RCC 7860 (cell line): ENCODE measurements at places on chromosomes 12 and 14.

- DNase-seq = no peak
These were observed 114.3 kb downstream of the KSR2 start for GRCh38 chr12:117854339-117855012.

DNA sequence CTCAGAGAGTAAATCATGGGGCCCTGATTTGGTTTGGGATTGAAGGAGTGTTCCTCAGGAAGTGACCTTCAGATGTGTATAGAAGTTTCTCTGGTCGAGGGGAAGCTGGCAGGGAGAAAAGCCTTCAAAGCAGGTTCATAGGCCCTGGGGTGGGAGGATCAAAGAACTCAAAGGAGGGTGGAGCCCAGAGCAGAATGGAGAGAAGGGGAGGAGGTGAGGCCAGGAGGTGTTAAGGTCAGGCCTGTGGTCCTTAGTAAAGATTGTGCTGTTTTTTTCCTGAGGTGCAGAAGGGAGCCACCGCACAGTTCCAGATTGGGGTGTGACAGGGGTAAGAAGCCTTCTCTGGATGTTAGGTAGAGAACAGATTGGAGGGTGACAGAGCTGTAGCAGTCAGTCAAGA is 9.7 kb upstream of the CFAP251 start:
- DNase-seq = no peak

DNA sequence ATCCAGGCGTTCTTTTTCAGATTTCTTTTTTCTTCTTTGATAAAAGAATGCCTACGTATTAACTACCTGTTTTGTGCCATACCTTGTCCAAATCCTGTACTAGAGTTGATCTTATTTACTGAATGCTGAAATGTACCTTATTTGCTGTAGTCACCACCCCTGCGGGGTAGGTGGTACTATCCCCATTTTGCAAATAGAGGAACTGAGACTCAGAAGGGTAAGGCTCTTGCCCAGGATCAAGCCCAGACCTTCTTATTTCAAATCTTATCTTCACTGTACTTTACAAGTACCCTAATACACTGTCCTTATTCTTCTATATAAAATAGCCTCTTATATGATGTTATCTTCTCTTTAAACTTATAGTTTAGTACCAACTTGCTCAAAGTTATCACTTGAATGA is 206.5 kb downstream of the SLC41A2 start:
- no peak for DNase-seq

GRCh38 chr12:2833327-2833726 is 1.5 kb downstream of the NRIP2 start:
- no peak for DNase-seq

- no peak for DNase-seq
These were observed 47.2 kb upstream of the CTDSP2 start for GRCh38 chr12:57893431-57894353.

DNA sequence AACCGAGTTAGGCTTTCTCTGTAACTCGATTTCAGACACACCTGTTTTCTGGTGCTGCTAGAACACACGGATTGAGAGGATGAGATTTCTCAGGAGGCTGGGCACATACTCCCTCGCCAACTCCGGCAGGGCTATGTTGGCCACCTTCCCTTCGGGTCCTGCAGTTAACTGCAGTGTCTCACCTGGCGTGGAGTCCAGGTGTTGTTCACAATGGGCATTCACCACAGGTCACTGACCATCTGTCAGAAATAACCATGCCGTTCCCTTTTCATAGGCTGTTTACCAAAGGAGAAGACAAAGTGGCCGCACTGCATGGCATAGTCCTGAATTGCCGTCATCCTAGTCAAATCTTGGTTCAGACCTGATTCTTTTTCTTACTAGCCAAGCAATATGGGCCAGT is 5.5 kb upstream of the KCNH3 start:
- no peak for DNase-seq
